ENCODE measurements at places on chromosomes 12 and 14. TPM values are rescaled to one million over a fixed set of nuclear protein-coding genes. Genes with fewer than 3 reads are reported as not detected.

Gene PIANP
- not detected for total RNA-seq

Gene RNASE3
- not detected for total RNA-seq

Gene BICDL1
- total RNA-seq = 20.7 TPM

Gene TAS2R46
- 1.1 TPM for total RNA-seq

Gene COCH
- total RNA-seq = 0.23 TPM

Gene IL23A
- 0.61 TPM for total RNA-seq

Gene SRRM4
- not detected for total RNA-seq

Gene PALS1
- 19.1 TPM for total RNA-seq

Gene RNU4-1
- total RNA-seq = 2,069 TPM

Gene RERGL
- not detected for total RNA-seq

Gene SLC8A3
- total RNA-seq = not detected

Gene CD69
- not detected for total RNA-seq

Gene FAM90A1
- not detected for total RNA-seq

Gene CCDC77
- total RNA-seq = 5.5 TPM

Gene PPM1A
- total RNA-seq = 50.4 TPM

Gene EIF2S3B
- total RNA-seq = 9.3 TPM

Gene NPFF
- total RNA-seq = not detected

Gene FGD6
- 25.1 TPM for total RNA-seq

Gene TRHDE
- total RNA-seq = not detected
